Myocyte (in vitro differentiated cells): ENCODE measurements at places on chromosomes 5 and 9. TPM values are rescaled to one million over a fixed set of nuclear protein-coding genes. Genes with fewer than 3 reads are reported as not detected.

PFN3 gene
- total RNA-seq: not detected in 2 replicates

HTR4 gene
- not detected in 2 replicates for total RNA-seq

FOXI1 gene
- total RNA-seq: not detected in 2 replicates

CCDC183 gene
- 0.70 and 3.4 TPM in 2 replicates for total RNA-seq

DNA sequence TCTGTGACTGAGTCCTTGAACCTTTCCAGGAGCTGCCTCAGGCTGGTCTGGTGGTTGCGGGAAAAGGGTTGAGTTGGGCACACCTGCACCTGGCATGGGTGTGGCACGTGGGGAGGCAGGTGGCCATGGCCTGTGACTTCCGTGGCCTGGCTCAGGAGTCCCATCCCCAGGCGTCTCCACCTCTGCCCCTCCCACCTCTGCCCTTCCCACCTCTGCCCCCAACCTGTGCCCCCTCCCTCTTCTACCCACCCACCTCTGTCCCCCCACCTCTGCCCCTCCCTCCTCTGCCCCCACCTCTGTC is 1.9 kb upstream of the QRFP start:
- no peak for DNase-seq

GRCh38 chr5:112196584-112196983 is 222.5 kb downstream of the EPB41L4A start:
- no peak for DNase-seq
